Stimulated activated CD4-positive, alpha-beta T cell treated with anti-CD3 and anti-CD28 coated beads, Interleukin-4, amount 100 ng/mL, for 4 hours (primary cell): ENCODE measurements at places on chromosomes 2 and 18.

- no peak for DNase-seq
Observed at GRCh38 chr2:238771218-238771617, 76.7 kb upstream of the TWIST2 start.

- DNase-seq: no peak
Observed at GRCh38 chr2:219358170-219359075, 25.9 kb upstream of the RESP18 start.

GRCh38 chr2:104468846-104469245, 385.1 kb upstream of the POU3F3 start:
- DNase-seq: no peak

GRCh38 chr2:144430722-144431391, 89.1 kb downstream of the ZEB2 start:
- DNase-seq: no peak

GRCh38 chr2:219269362-219270054, 9.7 kb upstream of the DNAJB2 start:
- DNase-seq: no peak

DNA sequence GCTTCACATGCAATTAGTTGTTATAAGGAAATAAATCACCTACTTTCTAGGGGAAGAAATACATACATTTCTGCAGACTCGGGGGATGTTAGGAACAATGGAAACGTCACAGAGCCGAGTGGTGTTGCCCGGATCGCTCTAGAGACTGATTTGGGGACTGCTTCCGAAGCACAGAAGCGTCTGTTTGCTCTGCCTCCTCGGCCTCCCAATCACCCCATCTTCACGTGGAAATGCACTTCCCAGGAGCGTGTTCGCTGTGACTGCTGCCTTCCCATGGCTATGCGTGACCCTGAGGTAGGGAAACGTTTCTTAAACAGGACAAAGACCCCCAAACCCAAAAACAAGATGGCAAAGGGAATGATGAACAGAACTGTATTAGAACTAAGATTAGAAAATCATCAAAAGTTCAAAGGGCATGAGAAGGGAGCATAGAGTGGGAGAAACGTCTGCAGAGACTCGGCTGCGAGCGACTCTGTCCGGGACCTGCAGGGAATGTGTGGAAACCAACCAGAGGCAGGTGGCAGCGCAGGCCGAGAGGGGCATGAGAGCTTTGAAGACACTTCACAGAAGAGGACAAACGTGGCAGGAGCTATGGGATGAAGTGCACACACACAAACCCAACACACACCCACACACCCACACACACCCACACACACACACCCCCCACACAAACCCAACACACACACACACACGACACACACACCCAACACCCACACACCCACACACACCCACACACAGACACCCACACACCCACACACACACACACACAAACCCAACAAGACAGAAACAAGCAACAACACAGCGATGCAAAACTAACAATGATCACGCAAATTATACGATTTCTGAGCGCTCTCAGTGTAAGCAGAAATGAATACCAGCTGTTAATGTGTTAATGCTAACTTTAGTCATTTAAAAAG, 41.3 kb downstream of the RTP5 start:
- no peak for DNase-seq

GRCh38 chr18:35736696-35737095, 155.2 kb downstream of the GALNT1 start:
- no peak for DNase-seq

DNA sequence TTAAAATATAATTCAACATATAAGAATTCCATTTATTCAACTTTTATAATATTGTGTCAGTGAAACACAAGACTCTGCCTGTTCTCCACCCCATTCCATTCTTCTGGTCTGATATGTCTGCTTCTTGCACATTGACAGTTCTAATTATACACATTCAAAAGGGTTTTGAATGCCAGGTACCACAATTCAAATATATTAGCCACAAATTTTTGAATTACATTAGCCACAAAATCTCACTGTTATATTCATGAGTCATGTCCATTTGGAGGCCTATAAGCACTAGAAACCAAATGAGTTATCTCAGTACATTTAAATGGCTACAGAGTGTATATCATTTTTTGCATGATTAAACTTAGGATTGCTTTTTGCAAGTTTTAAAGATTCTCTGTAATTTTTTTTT, 72.1 kb downstream of the CCDC150 start:
- no peak for DNase-seq
